ENCODE measurements at places on chromosomes 13 and 19.

DNA sequence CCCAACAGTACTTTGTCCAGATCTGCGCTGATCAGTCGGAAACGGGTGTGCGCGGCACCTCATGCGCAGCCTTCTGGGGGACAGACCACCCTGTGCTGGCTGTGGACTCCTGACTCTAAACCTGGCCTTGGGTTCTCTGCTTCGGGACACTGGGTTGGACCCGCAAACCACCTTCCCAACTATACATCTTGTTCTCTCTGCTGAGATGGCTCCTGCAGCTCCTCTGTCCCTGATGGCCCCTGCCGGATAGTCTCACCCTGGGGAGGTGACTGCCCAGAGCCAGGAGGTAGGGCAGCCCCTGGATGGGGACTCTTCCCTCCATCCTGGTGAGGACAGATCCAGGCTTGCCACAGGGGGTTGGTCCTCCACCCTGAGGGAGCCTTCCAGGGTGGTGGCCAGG, 23.3 kb downstream of the RFX1 start:
- DNase-seq: no peak

GRCh38 chr13:114167426-114167825, 11.6 kb upstream of the CFAP97D2 start:
- DNase-seq: no peak

DNA sequence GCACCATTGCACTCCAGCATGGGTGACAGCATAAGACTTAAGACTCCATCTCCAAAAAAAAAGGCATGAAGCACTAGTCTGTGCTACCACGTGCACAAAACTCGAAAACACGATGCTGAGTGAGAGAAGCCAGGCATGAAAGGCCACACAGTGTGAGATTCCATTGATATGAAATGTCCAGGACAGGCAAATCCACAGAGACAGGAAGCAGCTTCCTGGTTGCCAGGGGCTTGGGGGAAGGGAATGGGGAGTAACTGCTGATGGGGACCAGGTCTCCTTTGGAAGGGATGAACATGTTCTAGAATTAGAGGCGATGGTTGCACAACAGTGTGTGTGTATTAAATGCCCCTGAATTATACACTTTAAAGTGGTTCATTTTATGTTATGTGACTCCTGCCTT, 15.9 kb upstream of the JUND start:
- no peak for DNase-seq

GRCh38 chr19:36986601-36987000, 70.5 kb downstream of the ZNF568 start:
- DNase-seq: no peak

- peak; percentile 93 for DNase-seq
Measured at GRCh38 chr19:45091031-45091923, 1.7 kb upstream of the PPP1R37 start.

- no peak for DNase-seq
Measured at GRCh38 chr13:36925603-36926002, 5.6 kb upstream of the SMAD9 start.

All from CD8-positive, alpha-beta memory T cell (primary cell).